CD4-positive, alpha-beta T cell treated with Interferon gamma for 1 hour (primary cell): ENCODE measurements at places on chromosomes 3 and 15.

DNA sequence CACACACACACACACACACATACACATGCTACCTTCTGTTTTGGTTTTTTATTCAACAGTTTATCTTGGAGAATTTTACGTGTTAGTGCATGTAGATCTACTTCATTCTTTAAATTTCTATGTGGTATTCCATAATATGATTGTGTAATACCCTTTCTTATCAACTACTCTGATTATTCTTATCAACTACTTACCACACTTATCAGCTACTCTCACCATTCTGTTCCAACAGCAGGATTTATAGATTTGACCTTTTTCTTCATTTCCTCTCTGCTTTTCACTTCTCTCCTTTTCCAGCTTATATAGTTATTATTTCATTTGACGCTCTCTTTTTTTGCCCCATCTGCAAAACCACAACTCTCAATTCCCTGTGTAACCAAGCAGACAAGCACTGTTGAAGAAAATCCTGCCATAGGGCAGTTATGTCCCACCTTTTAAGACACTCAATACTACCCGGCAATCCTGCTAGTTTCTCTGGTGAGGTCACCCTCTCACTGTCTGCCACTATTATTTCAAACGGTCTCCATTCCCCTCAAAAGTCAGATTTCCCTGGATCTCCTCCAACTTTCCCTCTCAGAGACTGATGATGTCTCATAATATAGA is 56.9 kb upstream of the SATB1 start:
- no peak for DNase-seq

DNA sequence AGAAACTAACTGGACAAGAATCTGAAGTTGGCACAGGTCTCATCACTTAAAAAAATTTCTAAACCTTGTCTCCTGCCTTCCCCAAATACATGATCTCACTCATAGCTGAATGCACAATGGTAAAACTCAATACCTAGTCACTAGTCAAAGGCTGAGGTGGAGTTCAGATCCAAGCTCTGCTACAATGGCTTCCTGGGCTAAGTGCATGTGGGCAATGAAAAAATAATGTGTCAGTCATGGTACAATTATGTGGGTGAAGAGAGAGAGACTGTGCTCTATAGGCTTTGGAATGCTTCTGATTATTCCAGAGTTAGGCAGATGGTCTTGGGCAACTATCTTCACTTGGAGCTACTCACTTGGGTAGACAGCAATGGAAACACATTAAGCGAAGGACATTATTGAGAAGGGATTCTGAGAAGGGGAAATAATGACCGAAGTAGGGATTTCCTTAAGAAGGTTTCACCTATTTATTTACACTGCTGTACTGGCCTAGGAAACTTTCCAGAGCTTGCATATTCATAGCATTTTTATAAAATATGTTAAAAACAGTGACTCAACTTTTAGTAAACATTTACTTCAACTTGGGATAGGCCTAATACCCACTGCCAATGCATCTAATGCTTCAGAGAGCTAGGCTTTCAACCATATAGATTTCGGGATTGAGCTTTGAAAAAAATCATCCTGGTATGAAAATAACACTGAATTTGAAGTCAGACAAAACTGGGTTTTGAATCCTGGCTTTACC is 58.7 kb upstream of the PLXND1 start:
- no peak for DNase-seq

- no peak for DNase-seq
Observed at GRCh38 chr3:171420667-171421066, 39.5 kb downstream of the TNIK start.

- no peak for DNase-seq
Observed at GRCh38 chr3:105187344-105187743, 179.4 kb upstream of the ALCAM start.

- DNase-seq: no peak
Observed at GRCh38 chr3:142896996-142897395, 8.1 kb upstream of the PCOLCE2 start.

GRCh38 chr3:52447512-52448355 is 2.8 kb upstream of the SEMA3G start:
- DNase-seq: no peak

- DNase-seq: no peak
Observed at GRCh38 chr3:12658593-12659058, 5.3 kb downstream of the RAF1 start.
